ENCODE measurements at places on chromosomes 4 and X. TPM values are rescaled to one million over a fixed set of nuclear protein-coding genes. Genes with fewer than 3 reads are reported as not detected.

DNA sequence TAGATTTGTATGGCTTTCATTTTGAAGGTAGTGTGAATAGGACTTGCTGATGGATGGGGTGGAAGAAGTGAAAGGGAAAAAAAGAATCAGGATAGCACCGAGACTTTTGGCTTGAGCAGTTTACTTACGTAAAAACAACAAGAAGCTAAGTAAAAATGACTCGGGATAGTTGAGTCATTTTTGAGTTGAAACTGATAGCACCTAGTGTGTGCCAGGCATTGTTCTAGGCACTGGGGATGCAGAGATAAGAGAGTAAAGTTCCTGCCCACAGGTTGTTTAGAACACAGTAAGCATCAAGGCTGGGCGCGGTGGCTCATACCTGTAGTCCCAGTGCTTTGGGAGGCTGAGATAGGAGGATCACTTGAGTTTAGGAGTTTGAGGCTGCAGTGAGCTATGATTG lies 34.7 kb downstream of the ADD1 start:
- DNase-seq, result no peak

SLC49A3 gene
- total RNA-seq, result 0.80 TPM

- no peak for DNase-seq
Measured at GRCh38 chr4:86822136-86822535, 27.0 kb downstream of the SLC10A6 start.

VSIG4 gene
- total RNA-seq, result 0.68 TPM

DNA sequence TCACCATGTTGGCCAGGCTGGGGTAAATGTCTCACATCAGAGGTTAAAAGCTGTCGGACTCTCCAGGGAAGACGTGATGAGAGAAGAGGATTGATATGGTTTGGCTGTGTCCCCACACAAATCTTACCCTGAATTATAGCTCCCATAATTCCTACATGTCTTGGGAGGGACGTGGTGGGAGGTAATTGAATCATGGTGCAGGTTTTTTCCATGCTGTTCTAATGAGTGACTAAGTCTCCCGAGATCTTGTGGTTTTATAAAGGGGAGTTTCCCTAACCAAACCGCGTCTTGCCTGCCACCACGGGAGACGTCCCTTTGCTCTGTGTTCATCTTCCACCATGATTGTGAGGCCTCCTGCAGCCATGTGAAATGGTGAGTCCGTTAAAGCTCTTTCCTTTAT lies 64.4 kb downstream of the ASMT start:
- DNase-seq, result no peak

NDNF gene
- 0.13 TPM for total RNA-seq

DNA sequence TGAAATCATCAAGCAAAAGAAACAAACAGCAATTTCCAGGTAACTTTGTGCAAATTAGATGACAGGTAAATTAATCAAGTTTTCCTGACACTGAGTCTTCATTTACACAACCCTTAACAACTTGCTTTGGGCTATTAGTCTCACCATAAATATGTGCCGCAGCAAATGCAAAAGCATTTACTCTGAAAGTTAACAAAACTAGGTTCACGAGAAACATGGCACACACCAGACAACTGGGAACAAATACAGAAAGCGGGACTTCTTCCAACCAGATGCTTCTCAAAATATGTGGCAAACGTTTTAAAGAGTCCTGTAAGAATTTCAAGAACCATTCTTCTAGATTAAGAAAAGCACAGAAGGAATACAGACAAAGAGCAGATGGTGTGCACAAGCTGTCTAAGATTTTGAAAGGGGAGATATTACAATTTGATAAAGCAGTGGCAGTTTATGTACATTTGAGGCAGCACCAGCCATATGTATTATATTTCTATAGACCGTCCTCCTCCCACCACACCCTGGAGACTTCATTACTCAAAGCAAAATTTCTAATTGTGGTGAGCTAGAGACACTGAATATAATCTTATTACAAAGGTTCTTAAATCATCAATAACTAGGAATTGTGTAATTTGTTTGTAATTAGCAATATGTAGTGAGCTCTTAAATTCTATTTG lies 192.5 kb upstream of the ADAMTS3 start:
- DNase-seq, result no peak

RHOXF2B gene
- total RNA-seq, result not detected

GRCh38 chrX:1336331-1336943 lies at the start of gene IL3RA:
Gene IL3RA, plus strand, starts transcription at chrX:1336785. Its CDS starts 4,981 bp downstream, at chrX:1341766.
- DNase-seq, result no peak

FMR1NB gene
- total RNA-seq, result not detected

PPARGC1A gene
- not detected for total RNA-seq

TIGD4 gene
- total RNA-seq, result 0.60 TPM

DNA sequence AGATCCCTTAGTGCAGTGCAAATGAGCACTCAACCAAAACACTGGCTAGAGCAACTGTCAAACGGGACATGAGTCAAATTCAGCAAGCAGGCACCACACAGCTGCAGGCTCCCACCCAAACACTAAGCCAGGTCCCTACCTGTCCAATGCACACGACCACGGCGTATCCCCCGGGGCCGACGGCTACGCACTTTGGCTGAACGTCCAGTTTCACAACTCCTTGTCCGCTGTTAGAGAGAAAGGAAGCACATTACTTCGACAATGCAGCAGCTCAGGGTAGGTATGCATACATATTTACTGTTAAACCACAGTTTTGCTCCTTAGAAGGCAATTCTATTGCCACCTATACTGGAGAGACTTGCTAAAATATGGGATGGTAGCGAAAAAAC lies 35.4 kb downstream of the WDR1 start:
- no peak for DNase-seq

GRCh38 chr4:155602351-155603140 lies 64.1 kb upstream of the GUCY1A1 start:
- no peak for DNase-seq

AKAP14 gene
- total RNA-seq, result not detected

CXorf38 gene
- 16.5 TPM for total RNA-seq

- no peak for DNase-seq
Measured at GRCh38 chrX:63764946-63765345, 20.1 kb downstream of the ARHGEF9 start.

FRMD7 gene
- not detected for total RNA-seq

ARHGAP36 gene
- not detected for total RNA-seq

ARHGEF38 gene
- total RNA-seq, result not detected

DNA sequence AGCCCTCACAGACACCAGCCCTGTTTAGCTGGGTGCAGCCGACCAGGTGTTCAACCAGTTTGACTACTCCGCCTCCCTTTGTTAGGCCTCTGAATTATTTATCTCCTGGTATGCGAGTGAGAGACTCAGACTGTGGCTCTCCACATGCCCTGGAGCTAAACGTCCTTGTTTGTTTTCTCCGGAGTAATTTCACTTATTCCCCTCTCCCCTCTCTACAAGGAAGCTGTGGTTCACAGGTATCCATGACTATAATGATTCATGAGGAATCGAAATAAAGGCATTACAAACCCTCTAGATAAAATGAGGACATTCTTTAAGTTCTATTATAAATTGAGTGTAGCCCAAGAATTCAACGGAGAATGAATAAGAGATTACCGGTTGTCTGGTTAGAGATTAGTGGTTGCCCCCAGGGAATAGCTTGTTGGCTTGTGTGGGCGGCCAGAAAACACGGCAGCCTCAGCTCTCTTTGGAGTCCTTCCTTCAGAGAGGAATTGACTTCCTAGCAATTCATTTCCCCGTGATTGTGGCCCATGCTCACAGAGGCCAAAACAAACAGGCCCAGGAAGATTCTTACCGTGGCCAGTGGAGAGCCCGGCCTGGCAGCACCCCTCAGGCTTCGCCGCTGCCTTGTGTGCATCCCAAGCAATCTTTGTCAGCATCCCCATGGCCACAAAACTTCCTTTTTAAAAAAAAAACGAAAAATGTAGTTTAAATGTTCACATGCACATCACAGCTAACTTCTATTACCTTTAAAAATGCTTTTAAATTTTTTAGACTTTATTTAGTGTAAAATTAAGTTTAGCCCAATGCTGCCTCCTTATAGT lies 60.2 kb upstream of the CBR4 start:
- no peak for DNase-seq

DNA sequence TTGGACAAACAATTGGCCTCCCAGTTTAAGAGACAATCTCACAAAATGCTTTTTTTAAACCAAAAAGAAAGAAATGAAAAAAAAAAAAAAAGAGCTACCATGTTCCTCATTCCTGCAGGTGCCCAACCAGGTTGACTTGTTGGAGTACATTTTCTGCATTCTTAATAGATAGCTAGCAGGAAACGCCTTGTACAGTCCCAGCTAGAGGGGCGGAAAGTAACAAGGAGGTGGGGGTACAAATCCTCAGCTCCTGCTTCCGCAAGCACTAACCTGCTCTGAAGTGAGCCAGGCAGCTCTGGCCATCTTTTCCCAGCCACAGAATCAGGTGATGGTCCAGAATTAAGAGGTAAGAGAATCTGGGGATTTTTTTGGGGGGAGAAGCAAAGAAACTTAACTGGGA lies at the start of gene VGLL1:
Gene VGLL1 (plus strand): TSS at position 265 of the 400 bp plus-strand sequence. CDS start 3,806 bp downstream, outside the sequence.
- no peak for DNase-seq

ZXDA gene
- 3.9 TPM for total RNA-seq

GRCh38 chr4:158159054-158159717 lies 13.6 kb downstream of the GASK1B start:
- DNase-seq, result no peak

DNA sequence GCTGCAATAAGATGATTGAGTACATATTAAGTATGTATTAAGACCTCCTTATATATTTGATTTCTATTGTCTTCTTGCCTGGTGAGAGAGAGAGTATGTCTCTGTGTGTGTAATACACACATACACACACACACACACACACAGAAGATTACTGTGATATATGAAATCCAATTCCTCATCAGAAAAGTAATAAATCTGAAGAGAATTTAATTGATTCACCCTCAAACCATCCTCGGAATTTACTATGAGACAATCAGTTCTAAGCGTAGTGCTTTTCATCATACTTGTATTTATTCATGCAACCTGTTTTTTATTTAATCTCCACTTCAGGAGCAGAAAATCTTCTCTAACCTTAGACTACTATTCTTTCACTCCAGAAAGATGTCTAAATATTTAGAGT lies 62.3 kb upstream of the TLL1 start:
- no peak for DNase-seq

DNA sequence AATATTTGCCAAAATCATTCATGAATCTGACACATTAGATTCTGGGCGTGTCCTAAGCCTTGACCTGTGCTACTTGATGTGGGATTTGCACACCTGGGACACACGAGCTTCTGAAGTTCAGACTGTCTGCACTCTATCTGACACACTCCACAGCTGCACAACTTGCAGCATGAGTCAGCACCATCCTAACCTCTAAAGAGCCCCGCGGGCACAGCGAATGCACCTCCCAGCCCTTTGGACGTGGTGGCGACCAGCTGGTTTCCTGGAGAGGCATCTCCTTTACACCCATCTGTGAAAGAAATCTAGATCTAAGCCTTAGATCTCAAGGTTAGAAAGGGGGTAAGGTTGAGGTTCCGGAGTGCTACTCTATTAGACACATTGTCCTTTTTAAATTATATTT lies 69.2 kb downstream of the SORBS2 start:
- no peak for DNase-seq

SLITRK4 gene
- not detected for total RNA-seq

DNA sequence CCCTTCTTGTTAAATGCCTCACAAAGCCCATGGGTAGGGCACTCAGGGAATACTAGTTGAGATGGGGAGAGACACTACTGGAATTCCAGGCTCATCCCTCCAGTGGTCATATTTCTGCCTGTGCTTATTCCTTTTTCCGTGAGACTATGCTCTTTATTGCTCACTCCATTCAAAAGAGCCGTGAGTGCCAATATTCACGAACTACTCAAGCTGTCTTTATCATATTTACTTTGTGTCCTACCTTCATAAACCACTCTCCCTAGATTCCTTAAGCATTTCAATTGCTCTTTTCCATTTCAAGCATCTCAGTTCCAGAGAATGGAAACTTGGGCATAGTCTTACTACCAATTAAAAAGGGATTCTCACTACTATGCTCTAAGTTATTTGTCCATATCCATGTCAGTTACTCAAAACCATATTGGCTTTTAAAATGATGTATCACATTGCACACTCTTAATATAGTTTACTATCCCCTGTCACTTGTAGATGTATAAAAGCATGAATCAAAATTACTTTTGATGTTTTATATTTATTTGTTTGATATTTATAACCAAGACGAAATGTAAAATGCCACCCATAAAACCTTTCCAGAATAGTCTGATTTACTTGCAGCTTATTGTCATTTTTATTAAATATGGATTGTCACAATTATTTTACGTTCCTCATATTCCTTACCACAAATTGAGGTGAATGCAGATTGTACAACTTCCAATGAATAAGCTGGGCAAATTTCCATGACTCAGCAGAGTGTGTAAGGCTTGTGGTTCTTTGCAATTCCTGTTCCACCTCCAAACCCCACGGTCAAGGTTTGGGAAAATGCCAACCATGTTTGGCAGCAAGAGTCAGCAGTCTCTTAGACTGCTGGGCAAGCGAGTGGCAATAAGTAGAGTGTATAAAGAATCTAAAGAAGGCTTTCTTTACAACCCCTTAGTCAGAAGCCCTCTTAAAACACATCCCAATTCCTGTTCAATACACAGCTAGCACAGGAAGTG lies 24.4 kb downstream of the ENOX2 start:
- DNase-seq, result no peak

CYBB gene
- 3.0 TPM for total RNA-seq

- no peak for DNase-seq
Measured at GRCh38 chr4:94582517-94582916, 130.8 kb downstream of the PDLIM5 start.

- DNase-seq, result no peak
Measured at GRCh38 chr4:92872604-92873003, 568.8 kb downstream of the GRID2 start.

All from CD8-positive, alpha-beta memory T cell (primary cell).